ENCODE measurements at places on chromosomes 5 and 9.

DNA sequence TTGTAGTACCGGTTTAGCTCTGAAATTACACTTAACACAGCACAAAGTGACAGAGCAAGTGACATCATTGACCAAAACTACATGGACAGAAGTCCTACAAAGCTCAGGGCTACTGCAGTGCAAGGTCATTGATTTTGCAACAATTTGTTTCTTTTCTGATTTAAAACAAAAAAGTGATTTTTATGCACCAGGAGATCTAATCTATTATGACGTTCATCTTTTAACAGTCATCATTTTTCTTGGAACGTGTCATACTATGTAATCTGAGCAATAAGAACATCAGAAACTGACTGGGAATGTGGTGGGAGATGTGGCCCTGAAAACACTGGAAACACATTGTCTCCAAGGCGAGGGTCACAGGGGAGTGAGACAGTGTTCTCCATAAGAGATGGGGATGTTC, 17.4 kb upstream of the ZFAND5 start:
- no peak for DNase-seq

DNA sequence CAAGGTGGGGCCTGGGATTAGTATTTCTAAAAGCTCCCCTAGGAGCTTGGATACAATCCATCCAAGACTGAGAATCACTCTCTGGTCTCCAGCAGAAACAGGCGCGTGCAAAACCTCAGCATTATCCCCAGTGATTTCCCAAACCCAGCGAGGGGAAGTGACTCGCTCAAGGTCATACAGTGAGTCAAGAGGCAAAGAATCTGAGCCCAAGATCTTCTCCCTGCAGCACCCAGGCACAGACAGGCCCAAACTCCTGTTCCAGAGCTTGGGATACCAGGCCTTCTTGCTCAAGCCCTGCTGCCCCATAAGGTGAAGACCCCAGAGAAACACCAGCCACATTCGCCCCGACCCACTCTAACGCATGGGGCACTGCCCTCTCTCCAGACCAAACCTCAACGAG, 33.2 kb downstream of the SHB start:
- no peak for DNase-seq

- no peak for DNase-seq
Measured at GRCh38 chr5:56415356-56415765, 182.2 kb upstream of the ANKRD55 start.

- no peak for DNase-seq
Measured at GRCh38 chr9:26893030-26893676, 551 bp upstream of the CAAP1 start.

GRCh38 chr9:104934691-104935500, 6.9 kb upstream of the ABCA1 start:
- no peak for DNase-seq

DNA sequence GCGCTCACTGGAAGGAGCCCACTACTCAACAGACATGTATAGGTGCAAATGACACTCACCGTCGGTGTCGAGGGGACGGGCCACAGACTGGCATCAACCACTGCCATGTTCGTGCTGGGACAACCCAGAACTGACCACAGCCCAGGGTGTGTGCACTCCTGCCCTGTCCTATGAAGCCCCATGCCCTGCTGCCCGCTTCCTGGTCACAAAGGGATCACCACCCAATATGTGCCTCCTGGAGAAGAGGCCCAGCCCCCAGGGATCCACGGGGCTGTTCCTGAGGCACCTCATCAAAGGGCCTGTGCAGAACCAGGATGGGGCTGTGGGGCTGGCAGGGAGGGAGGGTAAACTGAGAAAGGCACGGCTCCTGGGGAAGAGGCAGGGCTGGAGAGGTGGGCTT, 43.1 kb downstream of the PRRT1B start:
- no peak for DNase-seq

DNA sequence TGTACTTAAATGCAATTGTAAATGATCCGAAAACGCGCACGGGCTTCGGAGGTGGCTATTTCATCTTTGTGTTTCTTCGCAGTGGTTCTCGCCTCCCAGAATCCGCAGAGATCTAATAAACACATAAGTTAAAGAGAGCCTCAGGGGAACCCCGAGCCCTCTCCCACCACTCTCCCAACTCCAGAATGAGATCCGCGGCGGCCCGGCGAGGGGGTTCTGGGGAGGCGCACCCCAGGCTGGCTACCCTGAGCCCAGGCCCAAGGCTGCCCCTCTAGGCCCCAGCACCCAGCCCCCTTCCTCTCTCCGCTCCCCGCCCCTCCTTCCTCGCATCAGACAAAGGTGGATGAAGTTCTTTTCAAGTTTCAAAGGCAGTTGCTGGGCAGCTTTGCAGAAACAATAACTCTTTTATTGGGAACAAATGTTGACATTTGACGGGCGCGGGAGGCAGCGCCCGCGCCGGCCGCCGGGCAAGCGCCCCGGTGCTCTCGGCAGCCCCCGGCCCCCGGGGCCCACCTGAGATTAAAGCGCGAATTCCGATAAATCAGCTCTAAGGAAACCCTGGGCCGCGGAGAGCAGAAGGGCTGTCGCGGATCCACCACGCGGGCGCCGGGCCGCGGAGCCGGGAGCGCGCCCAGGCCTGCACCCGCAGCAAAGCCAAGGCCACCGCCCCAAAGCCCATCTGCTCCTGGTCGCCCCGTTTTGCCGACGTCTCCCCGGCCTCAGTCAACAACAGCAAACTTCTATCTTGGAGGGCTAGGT, 8.4 kb downstream of the IRX2 start:
- no peak for DNase-seq

DNA sequence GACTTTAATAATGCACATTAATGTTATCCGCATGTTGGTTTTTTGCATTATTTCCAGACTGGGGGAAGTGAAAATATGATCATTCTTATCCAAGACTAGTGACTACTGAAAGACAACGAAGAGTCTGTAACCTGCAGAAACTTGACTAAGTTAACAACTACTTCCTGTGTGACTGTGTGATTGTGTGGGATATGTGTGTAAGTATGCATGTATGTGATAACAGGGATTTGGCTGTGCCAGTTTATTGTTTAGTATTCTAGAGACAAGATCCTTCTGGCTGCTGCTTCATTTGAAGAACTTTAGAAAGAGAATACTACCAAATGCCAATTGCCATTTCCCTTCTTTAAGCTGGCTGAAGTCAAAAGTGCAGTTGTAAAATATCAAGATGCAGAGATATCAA, 375.7 kb upstream of the PRR16 start:
- DNase-seq = no peak

- DNase-seq = no peak
Measured at GRCh38 chr5:123881759-123882244, 369.8 kb downstream of the CSNK1G3 start.

DNA sequence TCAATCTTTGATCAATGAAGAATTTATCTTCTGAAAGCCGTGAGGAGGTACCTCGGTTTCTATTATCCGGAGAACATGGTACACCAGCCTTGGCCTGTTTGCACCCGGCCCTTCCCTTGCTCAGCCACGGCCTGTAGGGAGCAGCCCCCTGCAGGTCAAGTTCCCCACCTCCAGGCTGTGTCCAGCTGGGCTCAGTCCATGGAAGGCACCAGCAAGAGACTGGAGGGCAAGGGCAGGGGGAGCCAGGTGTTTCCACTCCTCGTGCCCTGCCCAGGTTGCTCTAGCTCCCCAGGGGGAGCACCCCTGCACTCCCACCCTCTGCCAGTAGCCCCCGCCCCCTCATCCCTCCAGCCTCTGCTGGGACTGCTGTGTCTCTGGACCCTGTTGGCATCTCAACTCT, 87.3 kb upstream of the ADAMTS2 start:
- DNase-seq = no peak

- peak; percentile 15 for DNase-seq
Measured at GRCh38 chr5:100900796-100901781, 2.0 kb downstream of the ST8SIA4 start.

DNA sequence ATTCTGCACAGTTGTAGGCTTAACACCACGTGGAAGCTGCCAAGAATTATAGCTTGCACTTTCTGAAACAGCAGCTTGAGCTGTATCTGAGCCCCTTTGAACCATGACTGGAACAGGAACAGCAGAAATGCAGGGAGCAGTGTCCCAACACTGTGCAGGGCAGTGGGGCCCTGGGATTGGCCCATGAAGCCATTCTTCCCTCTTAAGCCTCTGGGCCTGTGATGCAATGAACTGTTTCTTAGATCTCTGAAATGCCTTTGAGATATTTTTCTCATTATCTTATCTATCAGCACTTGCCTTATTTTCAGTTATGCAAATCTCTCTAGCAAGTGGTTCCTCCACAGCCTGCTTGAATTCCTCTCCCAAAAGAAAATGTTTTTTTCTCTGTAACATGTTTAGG, 87.0 kb upstream of the MTAP start:
- DNase-seq = no peak

GRCh38 chr5:149337736-149338135, 7.6 kb upstream of the GRPEL2 start:
- no peak for DNase-seq

DNA sequence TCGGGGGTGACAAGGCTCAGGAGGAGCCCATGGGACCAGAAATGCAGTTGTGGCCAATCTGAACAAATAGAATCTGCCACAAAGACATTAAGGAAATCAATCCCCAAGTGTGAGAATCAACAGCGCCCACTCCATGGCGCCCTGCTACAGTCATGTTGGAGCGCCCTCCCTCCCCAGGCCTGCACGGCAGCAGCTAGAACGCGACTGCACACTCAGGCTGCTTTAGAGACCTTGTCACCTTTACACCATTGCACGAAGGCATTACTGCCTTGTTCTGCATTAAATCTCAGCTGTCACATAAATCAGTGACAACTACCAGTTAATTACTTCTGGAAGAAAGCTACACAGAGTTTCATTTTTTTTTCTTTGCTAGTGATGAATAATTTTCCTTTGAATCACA, 98.7 kb upstream of the SPIN1 start:
- no peak for DNase-seq

Data from NCI-H2081 (cell line).